Heart right ventricle (tissue), 16 donors: ENCODE measurements at places on chromosomes 6 and 20.

GRCh38 chr6:111805511-111806164 lies 67.6 kb downstream of the FYN start:
- DNase-seq = no peak

- DNase-seq = peak; percentile 78
Measured at GRCh38 chr20:10982692-10983091, 308.9 kb upstream of the JAG1 start.

GRCh38 chr6:132687306-132687705 lies 26.5 kb downstream of the VNN1 start:
- DNase-seq = no peak

DNA sequence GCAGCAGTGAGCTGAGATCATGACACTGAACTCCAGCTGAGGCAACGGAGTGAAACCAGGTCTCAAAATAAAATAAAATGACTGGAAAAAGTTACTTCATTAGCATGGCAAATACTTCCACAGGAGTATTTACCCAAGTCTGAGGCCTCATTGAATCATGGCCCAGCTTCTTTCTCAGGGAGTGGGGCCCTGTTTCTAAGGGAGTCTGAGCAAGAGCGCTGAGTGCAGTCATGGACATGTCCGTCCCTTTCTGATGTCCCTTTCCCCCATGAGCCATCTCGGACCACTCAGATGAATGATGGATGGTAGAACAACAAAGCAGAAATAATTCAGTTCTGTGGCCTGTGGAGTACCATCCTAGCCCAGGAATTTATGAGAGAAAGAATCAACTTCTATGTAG lies 7.8 kb upstream of the DTD1 start:
- DNase-seq = no peak

DNA sequence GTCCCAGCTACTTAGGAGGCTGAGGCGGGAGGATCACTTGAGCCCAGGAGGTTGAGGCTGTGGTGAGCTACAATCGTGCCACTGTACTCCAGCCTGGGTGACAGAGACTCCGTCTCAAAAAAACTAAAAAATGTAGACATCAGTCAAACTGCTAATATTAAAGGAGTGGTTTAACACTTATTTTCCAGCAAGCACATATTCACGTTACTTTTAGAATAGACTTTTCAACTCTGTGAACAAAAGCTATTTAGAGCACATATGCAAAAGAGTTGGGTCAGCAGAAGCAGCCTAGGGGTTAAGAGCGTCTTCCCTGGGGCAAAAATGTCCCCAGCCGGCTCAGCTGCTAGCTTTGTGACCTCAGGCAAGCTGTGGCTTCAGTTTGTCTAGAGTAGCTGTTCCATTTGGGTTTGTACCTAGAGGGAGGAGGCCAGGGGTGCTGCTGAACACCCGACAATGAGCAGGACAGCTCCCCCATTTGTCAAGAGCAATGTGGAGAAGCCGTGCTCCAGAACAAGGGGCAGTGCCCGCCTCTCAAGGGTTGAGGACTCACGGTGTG lies 62.5 kb upstream of the PTGIS start:
- DNase-seq = no peak

GRCh38 chr6:126632271-126632670 lies 292.4 kb downstream of the CENPW start:
- no peak for DNase-seq

- no peak for DNase-seq
Measured at GRCh38 chr6:84414531-84414930, 187.1 kb upstream of the CEP162 start.

DNA sequence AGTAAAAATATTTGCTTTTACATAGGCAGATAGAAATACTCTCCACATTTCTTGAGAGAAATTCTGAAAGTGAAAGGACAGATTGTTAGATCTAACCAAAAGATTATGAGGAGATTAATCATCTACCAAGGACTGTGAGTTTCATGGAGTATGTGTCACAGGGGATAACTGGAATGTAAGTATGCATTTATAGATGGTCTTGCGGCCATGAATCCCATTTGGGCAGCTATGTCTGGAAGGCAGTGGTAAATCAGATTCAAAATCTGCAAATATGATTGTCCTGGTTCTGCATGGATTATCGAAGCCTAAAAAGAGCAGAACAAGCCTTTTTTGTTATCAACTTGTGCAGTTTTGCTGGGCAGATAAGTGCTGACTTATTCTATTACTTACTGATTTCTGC lies 293.8 kb downstream of the RFPL4B start:
- DNase-seq = no peak

DNA sequence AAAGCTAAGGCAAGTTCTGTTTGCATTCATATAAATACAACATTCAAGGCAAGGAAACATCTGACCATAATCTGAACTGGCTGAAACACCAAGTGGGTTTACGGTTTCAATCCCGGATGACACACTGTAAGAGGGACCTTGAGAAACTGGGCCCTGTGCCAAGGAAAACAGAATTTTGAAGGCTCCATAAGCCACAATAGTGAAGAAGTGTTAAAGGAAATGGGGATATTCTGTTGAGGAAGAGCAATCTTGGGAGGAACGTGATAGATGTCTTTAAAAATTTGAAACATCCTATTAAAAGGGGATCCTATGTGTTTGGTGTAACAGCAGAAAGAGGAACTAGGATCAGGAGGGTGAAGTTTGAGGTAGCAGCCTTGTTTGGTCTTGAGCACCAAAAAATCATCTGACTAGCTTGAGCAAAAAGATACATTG lies 82.4 kb upstream of the TAB2 start:
- DNase-seq = peak; percentile 29

DNA sequence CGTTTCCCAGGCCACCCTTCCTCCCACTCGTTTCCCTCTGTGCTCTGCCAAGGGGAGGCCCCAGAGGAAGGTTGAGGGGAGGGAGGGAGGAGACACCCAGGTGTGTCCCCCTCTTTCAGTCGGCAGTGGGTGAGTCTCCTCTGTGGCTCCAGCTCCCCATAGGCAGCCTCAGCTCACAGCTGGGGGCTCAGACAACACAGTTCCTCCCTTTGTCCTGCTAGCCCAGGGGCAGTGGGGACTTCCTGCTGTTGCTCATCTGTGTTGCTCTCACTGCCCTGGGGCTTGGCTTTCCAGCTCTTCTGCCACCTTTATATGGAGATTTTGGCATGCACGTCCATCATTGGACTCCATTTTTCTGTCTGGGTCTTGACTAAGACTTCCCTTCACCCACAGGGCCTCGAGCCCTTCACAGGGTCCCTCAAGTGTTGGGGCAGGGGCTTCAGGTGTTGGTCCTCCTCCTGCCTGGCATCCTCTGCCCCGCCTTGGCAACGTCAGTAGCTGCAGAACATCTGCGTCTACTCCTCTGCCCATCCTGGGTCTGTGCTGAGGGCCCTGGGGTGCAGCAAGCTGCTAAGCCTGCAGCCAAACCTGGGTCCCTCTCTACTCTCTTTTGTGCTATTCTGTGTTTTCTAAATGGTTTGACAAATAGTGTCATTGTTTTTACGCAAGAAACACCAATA lies 190.6 kb upstream of the PMEPA1 start:
- no peak for DNase-seq

DNA sequence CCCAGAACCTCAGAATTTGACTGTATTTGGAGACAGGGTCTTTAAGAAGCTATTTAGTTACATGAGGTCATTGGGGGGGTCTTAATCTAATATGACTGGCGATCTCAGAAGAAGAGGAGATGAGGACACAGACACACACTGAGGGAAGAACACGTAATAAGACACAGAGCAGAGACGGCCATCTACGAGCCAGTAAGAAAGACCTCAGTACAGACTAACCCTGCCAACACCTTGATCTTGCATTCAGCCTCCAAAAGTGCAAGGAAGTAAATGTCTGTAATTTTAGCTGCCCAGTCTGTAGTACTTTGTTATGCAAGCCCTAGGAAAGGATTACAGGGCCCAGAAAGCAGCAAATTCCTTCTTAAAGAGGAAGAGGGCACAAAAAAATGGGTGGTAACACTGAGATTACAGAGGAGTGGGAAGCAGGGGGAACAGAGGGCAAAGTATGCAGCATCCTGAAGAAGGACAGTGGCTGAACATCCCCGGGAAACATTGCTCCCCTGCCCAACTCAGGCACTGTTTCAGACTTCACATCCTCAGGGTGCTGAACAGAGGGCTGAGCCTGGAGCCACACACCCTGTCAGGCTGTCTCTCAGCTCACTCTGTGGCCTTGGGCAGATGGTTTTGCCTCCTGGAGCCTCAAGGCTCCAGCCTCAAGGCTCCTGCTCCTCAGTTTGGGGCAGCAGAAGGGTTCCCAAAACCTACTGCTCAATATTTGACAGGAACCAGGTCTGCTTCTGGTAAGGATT lies 27.9 kb upstream of the SIRPG start:
- DNase-seq = no peak

GRCh38 chr6:111176038-111176759 lies 88.9 kb downstream of the SLC16A10 start:
- DNase-seq = no peak

- DNase-seq = no peak
Measured at GRCh38 chr6:41036601-41037000, 2.4 kb downstream of the UNC5CL start.

DNA sequence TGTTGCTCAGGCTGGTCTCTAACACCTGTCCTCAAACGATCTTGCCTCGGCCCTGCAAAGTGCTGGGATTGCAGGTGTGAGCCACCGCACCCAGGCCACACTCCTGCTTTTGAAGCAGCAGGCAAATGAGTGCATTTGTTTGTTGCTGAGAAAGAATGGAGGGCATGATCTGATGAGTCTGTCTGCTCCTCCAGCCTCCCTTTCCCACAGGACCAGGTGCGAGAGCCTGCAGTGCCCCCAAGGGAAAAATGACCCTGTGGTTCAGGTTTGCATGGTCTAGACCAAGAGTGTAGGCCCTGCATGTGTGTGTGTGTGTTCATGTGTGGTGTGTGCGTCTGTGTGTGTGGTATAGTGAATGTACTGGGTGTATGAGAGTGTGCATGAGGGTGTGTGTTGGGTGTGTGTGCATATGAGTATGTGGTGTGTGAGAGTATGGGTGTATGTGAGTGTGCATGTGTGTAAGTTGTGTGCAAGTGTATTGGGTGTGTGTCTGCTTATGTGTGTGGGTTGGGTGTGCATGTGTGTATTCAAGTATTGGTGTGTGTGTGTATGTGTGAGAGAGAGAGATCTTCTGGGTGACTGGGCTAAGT lies 22.8 kb upstream of the FOXC1 start:
- no peak for DNase-seq

DNA sequence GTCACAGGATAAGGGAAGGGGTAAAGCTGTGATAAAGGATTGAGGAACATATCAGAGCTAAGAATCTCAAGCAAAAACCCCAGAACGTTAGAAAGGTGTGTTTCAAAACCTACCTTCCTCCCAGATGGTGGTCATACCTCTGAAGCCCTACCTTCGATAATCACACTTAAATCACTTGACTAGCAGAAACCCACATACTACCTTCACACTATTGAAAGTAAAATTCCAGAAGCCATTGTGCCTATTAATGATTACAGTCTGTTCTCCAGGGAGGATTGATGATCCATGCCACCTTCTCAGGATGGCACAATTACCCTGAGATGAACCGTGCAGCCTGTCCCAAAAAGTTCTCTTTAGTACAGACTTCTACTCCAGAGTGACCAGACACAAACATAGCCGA lies 72.3 kb upstream of the SOX4 start:
- no peak for DNase-seq

DNA sequence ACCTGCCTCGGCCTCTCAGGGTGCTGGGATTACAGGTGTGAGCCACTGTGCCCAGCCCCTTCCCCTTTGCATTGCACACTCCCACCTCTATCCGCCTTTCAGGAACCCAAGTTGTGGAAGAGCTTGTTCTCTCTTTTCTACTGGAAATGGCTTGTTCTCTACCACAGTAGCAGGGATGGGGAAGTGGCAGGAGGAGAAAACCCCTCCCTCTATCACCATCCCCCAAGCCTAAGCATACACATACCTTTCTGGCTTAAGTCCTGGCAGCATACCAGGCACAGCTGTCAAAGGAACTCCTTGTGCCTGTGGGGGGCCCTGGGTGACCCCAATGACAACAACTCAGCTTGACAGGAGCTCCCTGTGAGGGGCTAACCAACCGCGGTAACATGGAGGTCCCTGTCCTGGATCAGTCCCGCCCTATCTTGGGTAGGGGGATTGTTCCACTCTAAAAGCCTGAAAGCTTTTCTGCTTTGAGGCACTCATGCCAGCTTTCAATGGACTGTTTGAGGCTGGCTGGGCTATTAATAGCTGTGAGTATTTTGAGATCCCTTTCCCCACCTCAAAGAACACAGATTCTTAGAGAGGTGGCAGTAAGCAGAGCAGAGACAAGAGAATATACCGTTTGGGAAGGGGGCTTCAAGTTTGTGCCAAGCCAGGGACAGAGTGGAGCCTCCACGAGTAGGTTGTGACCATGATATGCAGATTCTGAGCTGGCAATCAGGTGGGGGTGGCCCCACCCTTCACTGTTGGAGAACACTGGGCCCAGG lies 2.3 kb downstream of the KLHDC3 start:
- DNase-seq = no peak

- DNase-seq = no peak
Measured at GRCh38 chr6:106728296-106728870, 99.0 kb downstream of the QRSL1 start.
